Smooth muscle cell of the brain vasculature (primary cell): ENCODE measurements at places on chromosomes 12 and 14.

- no peak for DNase-seq
Measured at GRCh38 chr14:101603096-101603495, 41.8 kb downstream of the DIO3 start.

DNA sequence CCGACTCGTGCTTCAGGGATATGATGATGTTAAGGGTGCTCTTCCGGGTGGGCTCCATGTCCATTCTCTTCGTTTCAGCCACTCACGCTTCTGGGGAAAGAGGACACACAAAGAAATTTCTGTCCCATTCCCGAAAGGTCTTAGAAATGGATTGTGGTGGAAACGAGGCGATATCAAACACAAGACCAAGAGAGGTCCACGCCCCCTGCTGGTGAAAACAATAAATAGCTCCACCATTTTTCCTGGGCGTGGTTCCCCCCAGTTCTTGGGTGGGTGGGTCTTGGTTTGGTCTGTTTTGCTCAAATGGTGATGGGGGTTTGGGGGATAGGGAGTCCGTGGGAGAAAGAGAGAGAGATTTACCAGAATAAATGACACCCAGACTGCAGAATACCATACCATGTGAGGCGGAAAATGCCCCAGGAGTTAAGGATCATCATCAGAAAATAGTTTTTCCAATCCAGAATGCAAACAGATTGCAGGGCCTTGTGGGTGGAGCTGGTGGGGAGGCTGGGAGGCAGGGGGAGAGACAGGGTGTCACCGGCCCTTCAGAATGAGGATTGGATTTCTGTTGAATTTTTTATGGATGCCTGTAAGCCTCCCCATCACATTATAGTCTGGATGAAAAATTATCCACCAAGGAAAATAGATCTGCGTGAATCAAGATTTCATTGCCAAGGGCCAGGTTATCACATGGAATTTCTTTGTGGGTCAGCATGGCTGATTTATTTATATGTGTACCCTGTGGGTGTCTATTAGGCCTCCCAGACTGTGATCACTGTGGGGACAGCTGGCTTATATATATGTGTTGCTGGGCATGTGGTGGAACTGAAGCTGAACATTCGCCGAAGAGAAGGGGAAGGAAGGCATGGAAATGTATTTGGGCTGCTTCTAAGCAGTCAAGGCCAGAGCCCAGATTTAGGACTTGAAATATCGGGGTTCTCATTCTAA is 55.8 kb downstream of the SRRM4 start:
- DNase-seq, result no peak

DNA sequence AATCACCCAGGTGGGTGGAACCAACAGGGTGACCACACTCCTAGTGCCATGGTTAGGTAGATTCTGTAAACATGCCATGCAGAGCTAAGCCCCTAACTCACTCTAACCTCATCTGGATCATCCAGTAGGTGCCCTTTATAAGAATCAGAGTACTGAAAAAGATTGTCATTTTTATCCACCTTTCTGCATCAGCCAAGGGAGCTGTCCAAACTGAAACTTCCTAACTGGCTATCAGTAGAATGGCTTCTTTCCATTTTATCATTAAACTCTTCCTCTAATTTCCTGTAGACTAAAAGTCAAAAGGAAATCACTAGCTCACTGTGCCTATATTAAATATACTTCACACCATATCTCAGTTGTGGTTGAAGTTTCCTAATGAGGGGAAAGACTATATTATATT is 6.5 kb downstream of the KCNK10 start:
- no peak for DNase-seq

DNA sequence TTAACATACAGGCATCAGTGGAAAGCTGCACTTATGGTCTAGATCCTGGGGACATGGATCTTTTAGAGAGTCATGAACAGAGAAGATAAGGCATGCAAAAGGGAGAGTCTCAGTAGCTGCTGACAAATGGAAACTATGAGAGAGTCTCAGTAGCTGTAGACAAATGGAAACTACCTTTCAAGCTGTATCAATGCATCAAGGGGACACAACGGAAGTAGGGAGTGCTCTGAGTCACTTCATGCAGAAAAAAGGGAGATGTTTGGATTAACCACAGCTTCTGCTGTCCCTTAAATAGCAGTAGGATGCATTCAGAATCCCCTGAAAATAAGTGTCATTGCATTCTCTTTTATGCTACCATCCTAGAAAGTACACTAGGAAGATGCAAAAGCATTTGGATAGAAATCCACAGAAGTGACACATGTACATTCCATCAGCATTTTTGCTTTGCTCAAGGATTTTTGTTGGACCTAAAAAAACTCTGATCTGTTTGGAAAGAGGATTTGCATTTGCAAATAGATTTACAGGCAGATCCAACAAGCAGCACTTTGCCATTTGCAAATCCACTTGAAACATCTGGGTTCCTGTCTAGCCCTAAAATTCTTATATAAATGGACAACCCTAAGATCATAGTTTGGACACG is 227.5 kb upstream of the LMO3 start:
- DNase-seq, result no peak

- no peak for DNase-seq
Measured at GRCh38 chr12:104479123-104479662, 22.4 kb downstream of the CHST11 start.

- no peak for DNase-seq
Measured at GRCh38 chr12:5377997-5378592, 53.8 kb upstream of the NTF3 start.

DNA sequence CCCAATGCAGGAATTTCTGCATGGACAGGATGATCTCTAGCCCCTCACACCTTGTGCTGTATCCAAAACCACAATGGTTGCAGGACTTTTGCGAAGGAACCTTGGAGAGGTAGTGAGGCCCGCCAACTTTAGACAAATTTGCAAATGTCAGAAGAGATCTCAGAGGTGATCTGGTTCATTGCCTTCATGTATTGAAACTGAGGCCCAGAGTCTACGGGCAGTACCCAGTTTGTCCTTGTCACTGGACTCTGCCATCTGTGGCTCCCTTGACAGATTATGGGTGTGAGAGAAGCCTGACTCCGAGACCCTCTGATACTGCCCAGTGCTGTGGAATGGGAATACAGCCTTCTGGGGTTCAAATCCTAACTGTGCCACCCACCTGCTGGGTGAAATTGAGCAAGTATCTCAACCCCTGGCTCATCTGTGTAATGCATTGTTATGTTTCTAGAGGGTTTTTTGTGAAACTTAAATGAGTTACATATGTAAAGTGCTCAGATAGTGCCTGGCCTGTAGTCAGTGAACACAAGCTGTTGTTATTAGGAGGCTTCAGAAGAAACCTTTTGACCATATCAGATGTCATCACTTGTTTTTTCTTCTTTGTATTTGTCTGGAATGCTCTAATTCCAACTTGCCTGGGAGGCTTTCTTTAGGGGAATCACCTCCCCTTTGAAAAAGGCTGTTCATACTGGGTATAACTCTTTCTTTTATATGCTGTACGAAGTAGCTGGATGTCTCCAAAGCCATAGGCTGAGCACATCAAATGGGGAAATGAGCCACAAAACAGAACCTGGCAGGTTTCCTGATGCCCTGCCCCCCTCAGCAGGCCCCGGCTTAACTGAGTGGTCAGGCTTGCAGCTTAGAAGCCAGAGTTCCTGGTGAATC is 71.4 kb upstream of the SRSF5 start:
- DNase-seq, result no peak

- no peak for DNase-seq
Measured at GRCh38 chr14:46490238-46490685, 161.3 kb downstream of the RPL10L start.
